ENCODE measurements at places on chromosomes 7 and 10.

GRCh38 chr10:33333260-33334101, 986 bp downstream of the NRP1 start:
- DNase-seq, result peak; percentile 45

GRCh38 chr10:18164093-18164492, 23.9 kb downstream of the CACNB2 start:
- DNase-seq, result no peak

- peak; percentile 84 for DNase-seq
Measured at GRCh38 chr10:42783181-42783549, 570 bp downstream of the BMS1 start.

DNA sequence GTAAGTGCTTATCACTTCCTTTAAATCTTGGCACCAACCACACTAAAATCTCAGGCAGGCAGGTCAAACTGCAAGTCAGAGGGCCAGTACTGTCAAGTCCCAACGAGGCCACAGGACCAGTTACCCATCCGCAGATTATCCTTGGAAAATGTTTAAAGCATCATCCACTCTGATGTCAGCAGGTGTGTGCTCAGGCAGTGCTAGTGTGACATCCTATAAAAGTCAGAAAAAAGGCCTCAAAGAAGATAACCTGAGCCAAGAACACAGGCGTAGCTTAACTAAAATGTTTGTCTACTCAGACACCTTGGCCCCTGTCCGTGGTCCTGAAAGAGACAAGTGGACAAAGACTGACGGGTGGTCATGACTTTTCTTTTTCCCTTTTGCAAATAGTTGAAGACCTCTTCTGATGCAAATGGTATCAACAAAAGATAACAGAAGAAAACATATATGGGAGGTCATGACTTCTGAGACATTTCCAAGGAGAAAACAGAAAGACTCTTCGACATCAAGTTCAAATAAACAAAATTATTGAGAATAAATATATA, 309.3 kb downstream of the KCNMA1 start:
- no peak for DNase-seq

DNA sequence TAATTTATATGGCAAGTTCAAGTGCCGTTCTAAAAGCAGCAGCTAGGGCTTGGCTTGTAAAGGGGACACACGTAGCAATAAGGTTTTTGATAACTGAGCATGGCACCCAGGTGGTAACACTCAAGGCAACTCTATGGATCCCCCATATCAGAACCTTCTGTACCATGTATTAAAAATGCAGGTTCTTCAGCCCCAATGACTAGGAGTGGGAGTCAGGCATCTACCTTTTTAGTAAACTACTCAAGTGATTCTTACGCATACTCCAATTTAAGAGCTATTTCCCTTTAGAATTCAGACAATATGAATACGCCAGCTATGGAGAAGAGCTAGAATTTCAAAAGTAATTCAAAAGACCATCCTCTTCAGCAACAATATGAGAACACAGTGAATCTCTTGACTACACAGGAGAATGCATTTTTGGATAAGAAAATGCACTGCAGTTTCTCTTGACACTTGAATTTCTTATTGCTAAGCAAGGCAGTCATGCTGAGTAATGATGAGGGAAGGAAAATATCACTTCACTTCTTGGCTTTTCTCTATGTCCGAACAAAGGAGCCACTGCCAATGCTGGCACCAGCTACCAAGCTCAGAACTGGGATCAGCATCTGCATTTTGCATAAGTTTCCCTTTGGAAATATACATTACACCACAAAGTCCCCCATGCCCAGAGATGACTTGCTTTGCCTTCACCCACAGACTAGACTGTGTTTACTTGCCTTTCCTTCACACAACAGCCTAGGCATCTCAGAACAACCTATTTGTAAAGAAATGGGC, 53.5 kb downstream of the ABLIM1 start:
- no peak for DNase-seq

DNA sequence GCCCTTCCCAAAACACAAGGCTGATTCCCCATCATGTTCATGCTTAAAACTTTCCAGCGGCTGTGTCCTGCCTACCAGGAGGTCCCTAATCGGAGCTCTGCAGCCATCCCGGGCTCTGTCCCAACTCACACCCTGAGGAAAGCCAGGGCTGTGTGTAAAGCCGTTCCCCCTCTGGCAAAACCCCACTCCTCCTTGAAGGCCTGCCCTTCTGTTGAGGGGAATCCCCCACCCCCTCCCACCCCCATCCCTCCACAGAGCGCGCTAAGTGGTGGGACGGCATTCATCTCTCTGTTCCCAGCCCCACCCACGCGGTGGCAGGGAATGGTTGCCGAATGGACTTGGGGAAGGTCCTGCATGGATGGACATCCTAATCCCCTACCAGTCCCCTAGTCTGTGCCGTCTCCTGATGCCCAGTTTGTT, 667 bp upstream of the TMEM120A start:
- DNase-seq, result no peak

DNA sequence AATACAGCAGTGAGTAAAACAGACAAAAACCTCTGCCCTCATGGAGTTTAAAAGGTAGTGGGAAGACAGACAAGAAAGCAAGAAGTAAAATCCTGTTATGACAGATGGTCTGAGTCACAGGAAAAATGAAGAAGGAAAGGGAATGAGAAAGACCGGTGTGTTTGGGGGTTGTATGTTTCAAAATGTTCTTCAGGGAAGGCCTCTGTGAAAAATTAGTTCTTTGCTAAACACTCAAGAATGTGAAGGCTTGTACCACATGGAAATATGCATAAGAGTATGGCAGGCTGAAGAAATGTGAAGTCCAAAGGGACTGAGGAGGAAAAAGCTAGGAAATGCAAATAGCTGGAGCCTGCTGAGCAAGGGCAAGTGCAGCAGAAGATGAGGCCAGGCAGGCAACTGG, 315.9 kb upstream of the SEMA3A start:
- DNase-seq, result peak; percentile 13

GRCh38 chr7:155808549-155809331, 3.5 kb downstream of the SHH start:
- peak; percentile 20 for DNase-seq

DNA sequence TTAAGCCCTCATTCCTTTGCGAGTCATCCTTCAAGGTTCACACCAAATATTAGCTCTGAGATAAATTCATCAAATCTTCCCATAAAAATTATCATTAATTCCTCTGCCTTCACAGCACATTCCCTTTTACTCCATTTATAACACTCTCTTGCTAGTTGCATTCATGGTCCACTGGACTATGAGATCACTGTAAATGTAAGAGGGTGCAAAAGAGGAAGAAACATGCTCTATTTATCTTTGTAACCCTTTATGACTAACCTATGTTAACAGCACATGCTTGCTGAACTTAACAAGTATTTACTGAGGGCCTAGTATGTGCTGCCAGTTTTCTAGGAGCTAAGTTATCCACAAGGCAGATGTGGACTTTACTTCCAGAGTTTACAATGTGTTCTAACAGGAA, 86.7 kb upstream of the TMEM168 start:
- DNase-seq, result peak; percentile 87

GRCh38 chr7:88115258-88115796, 104.5 kb downstream of the SRI start:
- DNase-seq, result no peak

GRCh38 chr10:113381981-113382509, 170.8 kb upstream of the HABP2 start:
- peak; percentile 31 for DNase-seq

DNA sequence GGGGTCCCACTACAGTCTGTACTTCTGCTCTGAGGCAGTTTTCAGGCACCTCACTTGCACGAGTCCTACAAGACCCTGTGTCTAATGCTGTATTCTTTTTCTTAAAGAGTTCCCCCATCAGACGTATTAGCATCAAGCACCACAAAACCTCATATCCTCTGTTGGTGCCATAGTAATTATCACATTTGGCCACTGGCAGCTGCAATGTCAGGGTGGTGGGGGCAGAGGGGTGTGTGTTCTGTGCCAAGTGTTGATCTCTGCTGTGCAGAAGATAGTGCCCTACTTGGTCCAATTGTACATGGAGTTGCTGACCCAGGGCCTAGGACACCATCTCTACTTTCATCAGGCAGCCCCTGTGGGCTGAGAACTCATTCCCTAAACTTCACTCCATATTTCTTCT, 20.0 kb upstream of the JAZF1 start:
- no peak for DNase-seq

GRCh38 chr7:134196439-134196838, 69.3 kb downstream of the LRGUK start:
- DNase-seq, result no peak

- no peak for DNase-seq
Measured at GRCh38 chr10:89219513-89220218, 12.5 kb upstream of the CH25H start.

- DNase-seq, result no peak
Measured at GRCh38 chr7:84393786-84394185, 199.2 kb upstream of the SEMA3A start.

DNA sequence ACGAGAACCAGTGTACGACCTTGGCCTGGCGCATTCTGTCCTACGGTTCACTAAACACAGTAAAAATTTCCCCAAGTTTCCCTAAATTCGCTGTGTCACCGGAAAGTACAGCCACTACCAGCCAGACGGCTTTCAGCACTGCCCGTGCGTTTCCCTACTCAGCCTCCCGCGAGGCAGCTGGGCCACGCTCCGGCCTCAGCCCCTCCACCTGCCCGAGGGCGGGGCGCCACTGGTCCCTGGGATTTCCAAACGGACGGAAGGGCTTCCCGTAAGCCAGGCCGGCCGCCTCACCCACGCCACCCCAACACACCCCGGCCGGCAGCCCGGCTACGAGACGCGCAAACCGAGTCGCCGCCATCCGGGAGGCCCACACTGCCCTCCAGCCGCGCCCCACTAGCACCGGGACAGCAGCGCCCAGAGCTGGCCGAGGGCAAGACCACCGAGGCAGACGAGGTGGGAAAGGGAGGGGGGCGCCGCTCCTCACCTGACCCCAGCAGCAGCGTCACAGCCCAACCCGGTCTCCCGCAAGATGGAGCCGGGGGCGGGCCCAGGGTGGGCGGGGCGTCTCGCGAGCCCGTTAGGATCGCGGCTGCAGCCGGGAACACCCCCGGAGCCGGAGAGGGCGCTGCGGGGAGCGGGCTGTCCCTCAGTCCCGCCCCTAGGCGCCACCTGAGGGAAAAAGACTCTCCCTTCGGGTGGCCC, at the start of gene ANXA7:
Gene ANXA7 (minus strand): TSS at position 531 of the 702 bp plus-strand sequence. CDS start 13,202 bp downstream, outside the sequence.
- DNase-seq, result peak; percentile 80

DNA sequence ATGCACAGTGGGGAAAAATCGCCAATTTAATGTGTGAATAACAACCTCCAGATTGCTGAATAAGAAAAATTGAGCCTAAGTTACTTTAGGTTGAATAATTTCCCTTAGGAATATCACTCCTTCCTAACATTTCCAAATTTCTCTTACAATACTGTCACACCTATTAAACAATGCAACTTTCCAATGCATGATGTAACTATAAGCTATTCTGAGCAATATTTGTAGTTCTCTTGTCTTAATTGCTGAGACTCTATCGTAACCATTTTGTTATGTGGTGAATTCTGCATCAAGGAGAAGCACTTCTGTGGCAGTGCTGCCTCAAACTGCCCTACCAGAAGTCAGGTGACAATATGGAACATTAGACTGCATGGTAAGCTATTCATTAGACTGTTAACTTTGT, 386.7 kb upstream of the LRRN3 start:
- no peak for DNase-seq

DNA sequence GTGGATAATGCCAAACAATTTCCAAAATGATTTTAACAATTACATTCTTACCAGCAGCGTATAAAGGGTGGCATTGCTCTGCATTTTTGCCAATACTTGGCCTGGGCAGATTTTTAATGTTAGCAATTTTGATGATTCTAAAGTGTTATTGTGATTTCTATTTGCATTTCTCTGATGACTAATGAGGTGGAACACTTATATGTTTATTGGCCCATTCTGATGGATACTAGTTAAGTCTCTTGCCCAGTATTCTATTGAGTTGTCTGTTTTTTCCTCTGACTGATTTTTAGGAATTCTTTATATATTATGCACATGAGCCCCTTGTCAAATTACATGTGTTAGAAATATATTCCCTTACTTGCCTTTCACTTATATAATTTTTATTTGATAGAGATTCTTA, 86.8 kb downstream of the TMEM26 start:
- DNase-seq, result no peak

DNA sequence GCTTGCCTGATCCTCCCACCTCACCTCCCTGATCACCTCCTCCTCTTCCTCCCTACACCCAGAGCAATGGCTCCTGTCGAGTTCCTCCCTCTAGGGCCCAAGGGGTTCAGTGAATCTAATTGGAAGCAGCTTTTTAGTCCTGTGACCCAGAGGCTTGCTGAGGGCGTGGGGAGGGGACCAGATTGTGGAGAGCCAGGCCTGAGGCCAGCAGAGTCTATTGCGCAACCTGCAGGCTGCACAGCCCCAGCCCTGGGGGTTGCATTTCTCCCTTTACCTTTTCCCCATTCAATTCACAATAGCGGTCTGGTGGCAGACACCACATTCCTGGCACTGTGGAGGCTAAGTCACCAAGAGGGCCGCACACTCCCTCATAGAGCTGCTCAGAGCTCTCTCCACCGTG, 32.5 kb downstream of the GHRHR start:
- DNase-seq, result no peak

DNA sequence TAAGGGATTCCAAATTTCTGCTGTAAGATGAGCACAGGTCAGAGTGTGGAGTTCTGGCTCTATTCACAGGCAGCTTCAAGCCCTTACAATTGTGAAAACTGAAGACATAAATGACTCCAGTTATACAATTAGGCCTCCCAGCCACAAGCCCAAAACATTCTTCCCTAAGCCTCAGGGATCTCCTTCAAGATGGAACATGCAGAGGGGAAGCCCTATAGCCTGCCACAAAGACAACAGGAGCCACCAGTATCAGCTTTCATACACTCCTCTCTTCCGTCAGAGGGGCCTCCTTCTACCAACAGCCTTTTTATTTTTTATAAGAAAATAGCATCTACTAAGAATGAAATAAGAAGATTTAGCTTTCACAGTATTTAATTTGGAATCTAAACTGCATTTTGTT, 46.5 kb downstream of the DLD start:
- DNase-seq, result no peak

GRCh38 chr7:38211940-38212339, 33.9 kb downstream of the STARD3NL start:
- no peak for DNase-seq

- no peak for DNase-seq
Measured at GRCh38 chr10:86391236-86391840, 24.7 kb upstream of the GRID1 start.

Data from kidney glomerular epithelial cell (primary cell).